ENCODE measurements at places on chromosomes 2 and 18.

GRCh38 chr2:25043241-25043867 is 1.5 kb downstream of the EFR3B start:
- DNase-seq: no peak

- DNase-seq: no peak
Observed at GRCh38 chr2:182541268-182541667, 114.4 kb upstream of the PDE1A start.

- DNase-seq: no peak
Observed at GRCh38 chr2:84713441-84713840, 167.4 kb downstream of the TRABD2A start.

DNA sequence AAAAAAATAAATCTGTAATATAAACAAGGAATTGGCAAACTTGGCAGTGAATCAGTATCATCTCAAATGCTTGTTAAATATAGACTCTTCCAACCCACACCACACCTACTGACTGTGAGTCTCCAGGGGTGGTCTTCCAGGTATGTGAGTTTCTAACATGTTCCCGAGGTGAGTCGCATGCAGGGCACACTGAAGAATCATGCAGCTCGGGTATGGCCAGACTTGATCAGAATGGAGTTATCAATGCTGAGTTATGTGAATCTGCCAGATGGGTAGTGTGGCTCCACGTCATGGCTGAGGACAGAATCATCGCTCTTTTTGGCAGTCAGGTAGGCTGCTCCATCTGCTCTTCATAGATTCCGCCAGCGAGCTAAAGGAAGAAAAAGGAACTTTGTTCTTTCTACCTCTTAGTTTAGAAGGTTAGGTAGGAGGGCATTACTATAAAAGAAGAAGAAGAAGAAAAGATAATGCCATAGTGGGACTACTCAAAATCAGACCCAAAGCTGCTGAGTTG is 1279.7 kb upstream of the ZEB2 start:
- no peak for DNase-seq

- DNase-seq: no peak
Observed at GRCh38 chr18:74918276-74918790, 290.6 kb downstream of the PTGR3 start.

- DNase-seq: no peak
Observed at GRCh38 chr18:61572871-61573270, 239.6 kb downstream of the CDH20 start.

GRCh38 chr2:240831594-240832204 is 11.7 kb upstream of the KIF1A start:
- no peak for DNase-seq

DNA sequence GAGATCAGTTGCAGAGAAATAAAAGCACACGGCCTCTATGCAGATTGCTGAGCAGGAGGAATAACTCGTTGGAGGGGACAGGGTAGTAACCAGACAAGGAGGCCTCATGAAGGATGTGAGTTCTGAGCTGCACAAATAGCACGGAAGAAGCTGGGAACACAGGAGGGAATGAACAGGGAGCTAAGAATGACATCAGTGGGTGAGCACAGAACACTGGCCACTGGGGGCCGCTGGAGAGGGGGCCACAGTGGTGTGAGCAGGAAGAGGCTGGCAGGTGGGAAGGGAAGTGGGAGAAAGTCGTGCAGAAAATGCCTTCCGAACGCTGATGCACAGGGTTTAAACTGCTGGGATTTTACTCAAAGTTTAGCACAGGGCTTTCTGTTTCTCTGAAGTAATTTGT is 61.0 kb downstream of the ZAP70 start:
- DNase-seq: no peak

DNA sequence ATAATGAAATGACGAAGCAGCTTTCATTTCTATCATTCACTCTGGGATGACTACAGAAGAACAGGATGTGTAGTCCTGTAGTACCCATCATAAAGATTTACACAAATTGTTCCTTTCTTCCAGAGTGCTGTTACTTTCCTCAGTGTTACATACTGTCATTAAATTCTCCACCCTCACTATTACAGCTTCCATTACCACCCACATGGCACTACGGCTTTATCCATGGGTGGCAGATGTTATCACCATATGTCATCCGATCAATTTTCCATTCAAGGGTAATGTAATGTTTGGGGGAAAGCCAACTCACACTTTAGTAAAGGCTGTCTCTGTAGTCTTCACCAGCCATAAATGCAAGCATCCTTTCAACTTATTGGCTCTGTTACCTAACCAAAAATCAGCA is 7.1 kb upstream of the CSRNP3 start:
- DNase-seq: no peak

GRCh38 chr2:9288681-9289338 is 82.2 kb downstream of the ASAP2 start:
- DNase-seq: no peak

GRCh38 chr2:29528891-29529520 is 392.4 kb downstream of the ALK start:
- no peak for DNase-seq

GRCh38 chr18:35889677-35890076 is 82.8 kb upstream of the RMP24 start:
- no peak for DNase-seq

DNA sequence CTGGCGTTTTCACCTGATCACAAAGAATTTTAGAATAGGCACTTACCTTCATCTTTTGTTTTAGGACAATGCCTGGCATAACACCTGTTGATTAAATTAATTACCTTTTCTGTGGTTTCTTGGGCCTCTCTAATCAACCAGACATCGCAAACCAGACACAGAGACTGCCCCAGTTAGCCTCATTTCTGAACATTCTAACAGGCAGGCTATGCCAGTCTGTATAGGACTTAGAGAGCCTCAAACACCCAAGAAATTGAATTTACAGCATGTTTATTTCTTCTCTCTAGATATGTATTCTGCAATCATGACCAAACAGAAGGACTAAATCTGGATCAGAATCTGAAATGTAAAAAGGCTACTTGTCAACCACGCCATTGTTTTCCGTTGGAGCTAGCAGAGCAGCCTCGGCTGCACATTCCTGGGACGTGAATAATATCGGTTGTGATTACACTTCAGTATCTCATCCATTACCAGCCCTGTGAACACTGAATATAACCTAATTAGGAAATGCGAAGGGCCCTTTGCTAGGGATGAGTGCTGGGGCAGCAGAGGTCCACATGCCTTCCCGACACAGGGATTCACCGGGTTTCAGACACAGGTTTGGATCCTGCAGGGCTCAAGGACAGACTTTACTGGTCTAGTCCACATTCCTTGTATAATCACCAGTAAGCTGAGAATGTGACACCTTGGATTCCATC is 17.5 kb upstream of the CDC42EP3 start:
- DNase-seq: no peak

DNA sequence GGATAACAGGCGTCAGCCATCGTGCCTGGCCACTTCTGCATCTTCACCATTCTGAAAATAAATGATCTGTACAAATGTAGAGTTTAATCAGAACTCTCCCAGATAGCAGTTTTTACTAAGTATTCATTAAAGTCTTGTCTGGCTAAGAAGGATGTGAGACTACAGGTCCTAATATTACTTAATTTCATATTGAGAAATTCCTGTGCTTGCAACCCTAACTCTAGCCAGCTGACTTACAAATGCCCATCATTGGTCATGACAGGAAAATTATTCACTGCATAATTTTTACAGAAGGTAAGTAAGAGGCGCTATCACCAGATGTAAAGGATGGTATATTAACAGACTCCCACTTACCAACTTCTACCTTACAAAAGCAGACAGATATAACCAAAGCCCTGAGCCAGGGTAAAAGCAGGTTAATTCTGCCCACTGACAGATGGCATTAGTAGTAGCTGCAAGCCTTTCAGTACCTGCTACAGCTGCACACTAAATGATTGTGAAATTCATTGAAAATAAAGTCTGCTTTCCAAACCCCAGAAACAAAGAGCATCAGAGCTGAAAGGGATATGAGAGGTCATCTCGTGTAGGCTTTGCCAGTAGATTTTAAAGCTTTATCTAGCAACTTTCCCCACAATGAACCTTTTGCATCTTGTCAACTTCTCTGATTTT is 271.3 kb upstream of the STON1 start:
- no peak for DNase-seq

All from hippocampal formation (tissue), 2 donors.